Epithelial cell of proximal tubule (primary cell): ENCODE measurements at places on chromosomes 7 and 10. TPM values are rescaled to one million over a fixed set of nuclear protein-coding genes. Genes with fewer than 3 reads are reported as not detected.

- peak; percentile 61 for DNase-seq
Measured at GRCh38 chr10:37860494-37861190, 3.2 kb upstream of the ZNF248 start.

DNA sequence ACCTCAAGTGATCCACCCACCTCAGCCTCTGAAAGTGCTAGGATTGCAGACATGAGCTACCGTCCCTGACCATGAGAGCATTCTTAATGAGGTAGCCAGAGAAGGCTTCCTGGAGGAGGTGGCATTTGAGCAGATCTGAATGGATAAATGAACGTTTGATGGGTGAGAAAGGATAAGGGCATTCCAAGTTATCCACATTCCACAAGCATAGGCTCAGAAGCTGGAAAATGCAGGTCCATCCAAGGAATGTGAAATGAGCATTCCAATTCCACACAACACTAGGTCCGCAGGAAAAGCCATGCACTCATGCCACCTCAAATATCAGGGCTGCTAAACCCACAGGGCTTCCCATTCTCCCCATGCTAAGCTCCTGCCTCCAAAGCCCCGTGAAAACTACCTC is 17.0 kb downstream of the TMEM130 start:
- DNase-seq, result no peak

The UCN3 gene
- total RNA-seq, result not detected in 2 replicates

The RABGEF1 gene
- 19.2 and 20.5 TPM in 2 replicates for total RNA-seq

The NUTM2E gene
- 0.22 TPM in 1 of 2 replicates, not detected in the other for total RNA-seq

The EBLN1 gene
- not detected in 2 replicates for total RNA-seq
